ENCODE measurements at places on chromosomes 7 and 10.

DNA sequence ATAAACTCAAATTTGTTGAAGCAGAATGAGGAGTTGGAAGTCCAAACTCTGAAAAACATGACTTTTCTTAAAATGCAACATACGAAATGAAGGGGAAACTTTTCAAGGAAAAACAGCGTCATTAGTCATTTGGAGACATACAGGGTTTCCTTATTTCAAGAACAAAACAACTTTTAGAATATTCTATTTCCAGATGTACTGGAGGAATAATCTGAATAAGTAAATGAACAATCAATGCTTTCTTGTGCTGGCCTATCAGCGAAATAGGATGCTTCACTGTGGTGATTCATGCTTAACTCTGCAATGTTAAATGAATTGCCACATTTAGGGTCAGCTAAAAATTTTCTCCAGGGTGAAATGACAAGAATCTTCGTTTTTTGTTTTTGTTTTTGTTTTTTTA lies 114.3 kb downstream of the SEMA3C start:
- no peak for DNase-seq

GRCh38 chr7:4682621-4683042 lies 537 bp downstream of the FOXK1 start:
- no peak for DNase-seq

- no peak for DNase-seq
Measured at GRCh38 chr10:50551894-50552293, 71.9 kb downstream of the SGMS1 start.

DNA sequence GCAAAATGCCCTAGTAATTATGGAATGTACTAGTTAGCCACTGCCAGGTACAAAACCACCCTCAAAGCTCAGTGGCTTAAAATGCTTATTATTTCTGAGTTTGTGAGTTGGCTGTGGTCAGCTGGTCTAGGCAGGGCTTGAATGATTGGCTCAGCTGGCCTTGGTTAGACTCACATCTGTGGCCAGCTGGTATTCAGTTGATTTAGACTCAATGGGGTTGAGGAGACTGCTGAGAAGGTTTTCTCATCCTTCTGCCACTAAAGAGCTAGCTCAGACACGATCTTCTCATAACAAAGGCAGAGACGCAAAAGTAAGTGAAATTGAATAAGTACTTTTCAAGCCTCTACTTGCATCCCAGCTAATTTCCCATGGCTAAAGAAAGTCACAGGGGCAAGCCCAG lies 57.1 kb upstream of the CYP2C18 start:
- no peak for DNase-seq

DNA sequence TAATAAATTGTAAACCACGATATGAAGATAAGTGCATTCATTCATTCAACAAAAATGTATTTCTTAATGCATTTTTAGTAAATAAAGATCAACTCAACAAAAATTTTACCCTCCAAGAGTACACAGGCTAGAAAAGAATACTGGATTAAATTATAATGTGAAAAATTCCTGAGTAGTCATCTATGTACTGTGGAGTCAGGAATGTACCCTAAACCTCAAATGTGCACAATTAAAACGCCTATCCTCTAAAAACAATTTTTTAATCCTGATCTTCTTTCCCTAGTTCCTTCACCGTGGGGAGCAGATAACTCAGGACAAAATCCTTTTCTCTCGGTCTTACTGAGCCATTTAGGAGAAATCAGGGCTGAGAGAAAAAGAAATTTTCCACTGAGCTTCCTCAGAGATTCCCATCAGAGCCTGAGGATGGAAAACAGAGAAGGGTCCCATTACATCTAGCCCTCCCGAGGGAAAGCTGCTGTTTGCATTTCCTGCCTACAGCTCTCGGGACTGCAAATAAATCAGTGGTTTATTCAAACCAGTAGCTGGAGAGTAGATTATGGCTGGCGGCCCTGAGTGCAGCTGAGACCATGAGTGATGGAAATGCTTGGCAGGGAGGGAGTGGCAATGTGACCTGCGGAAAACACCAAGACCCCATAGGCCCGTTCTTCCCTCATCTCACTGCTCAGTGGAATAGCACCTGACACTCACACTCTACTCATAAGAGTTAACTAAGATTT lies 7.4 kb downstream of the TAS2R40 start:
- no peak for DNase-seq

- no peak for DNase-seq
Measured at GRCh38 chr10:128056303-128057050, 69.7 kb downstream of the MKI67 start.

DNA sequence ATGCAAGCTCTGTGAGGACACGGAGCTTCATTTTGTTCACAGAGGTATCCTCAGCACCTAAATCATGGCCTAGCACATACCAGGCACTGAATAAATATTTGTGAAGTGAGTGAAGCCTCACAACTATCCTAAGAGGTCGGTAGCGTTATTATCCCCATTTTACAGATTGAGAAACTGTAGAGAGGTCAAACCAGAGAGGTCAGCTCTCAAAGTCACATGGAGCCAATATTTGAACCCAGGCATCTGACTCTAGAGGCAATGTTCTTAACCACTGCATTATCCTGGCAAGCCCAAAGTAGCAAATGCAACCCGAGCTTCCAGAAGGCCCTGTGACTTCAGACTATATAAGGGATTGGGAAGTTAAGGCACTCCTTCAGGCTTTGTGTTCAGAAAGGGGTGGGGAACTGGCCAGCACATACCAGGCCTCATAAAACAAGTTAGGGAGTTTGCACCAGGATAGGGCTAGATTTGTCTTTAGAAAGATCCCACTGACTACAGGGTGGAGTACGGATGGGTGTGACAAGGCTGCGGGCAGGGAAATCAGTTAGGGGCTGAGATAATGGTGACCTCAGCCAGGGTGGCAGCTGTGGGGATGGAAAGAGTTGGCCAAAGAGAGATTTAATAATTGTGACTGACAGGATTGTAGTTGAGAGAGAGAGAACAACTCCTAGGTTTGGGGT lies 101.4 kb downstream of the TBXAS1 start:
- no peak for DNase-seq

GRCh38 chr7:135672560-135673359 lies 10.4 kb downstream of the STMP1 start:
- no peak for DNase-seq

DNA sequence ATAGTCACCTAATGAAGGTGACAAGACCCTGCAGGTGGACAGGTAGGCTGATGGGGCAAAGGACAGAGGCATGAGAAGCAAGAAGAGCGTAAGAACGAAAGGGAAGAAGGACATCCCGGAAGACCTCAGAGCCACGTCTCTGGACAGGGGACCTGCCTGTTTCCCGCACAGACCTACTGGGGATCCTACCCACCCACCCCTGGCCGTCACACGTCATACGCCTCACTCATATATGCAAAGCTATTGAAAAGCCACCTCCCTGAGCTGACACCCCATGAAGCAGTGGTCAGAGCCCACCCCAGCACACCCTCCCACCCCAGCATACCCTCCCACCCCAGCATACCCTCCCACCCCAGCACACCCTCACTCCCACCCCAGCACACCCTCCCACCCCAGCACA lies 140.6 kb downstream of the GRID1 start:
- DNase-seq = no peak

GRCh38 chr10:132856869-132857524 lies 71.0 kb upstream of the NKX6-2 start:
- no peak for DNase-seq

- DNase-seq = no peak
Measured at GRCh38 chr10:8174762-8175161, 120.3 kb downstream of the GATA3 start.

DNA sequence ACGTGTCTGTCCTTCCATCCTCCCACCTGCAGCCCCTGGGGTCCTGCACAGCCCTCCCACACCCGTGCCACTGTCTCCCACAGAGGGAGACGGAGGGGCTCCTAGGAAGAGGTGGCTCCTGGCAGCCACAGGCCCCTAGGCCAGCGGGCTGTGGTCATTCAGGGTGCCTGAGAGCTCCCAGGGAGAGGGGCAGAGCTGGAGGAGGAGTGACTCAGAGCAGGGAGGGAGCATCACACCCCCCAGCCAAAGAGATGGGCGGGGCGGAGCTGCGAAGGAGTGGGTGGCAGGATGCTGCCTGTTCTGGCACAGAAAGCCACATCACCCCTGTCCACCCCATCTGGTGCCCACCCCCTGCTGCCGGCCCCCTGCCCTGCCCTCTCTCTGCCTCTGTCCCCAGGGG lies 50.5 kb downstream of the STK32C start:
- DNase-seq = no peak

DNA sequence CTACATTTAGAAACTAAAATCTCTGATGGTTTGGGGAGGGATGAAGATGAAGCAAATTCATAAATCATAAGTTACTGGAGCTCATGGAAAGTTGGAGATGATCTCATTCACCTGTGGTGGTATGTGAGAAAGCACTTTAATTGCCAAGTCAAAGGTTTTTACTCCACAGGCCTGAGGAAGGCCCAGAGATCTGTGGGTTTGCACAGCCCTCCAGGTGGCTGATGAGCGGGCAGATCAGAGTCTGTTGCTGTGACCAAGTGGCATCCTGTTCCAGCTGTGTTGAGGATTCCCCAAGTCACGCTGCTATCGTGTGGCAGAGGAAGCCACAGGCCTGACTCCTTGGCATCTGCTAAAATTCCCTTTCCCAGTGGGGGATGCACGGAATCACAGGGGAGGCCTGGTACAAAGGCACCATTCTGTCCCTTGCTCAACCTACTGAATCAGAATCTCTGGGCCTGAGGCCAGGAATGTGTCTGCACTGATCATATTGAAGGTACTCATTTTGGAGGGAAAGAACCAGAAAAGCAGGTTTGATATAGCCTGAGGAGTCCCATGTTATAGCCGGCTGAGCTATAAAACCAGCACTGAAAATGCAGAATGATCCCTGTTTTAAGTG lies 19.7 kb upstream of the DDC start:
- no peak for DNase-seq
